ENCODE measurements at places on chromosomes 4 and X. TPM values are rescaled to one million over a fixed set of nuclear protein-coding genes. Genes with fewer than 3 reads are reported as not detected.

DNA sequence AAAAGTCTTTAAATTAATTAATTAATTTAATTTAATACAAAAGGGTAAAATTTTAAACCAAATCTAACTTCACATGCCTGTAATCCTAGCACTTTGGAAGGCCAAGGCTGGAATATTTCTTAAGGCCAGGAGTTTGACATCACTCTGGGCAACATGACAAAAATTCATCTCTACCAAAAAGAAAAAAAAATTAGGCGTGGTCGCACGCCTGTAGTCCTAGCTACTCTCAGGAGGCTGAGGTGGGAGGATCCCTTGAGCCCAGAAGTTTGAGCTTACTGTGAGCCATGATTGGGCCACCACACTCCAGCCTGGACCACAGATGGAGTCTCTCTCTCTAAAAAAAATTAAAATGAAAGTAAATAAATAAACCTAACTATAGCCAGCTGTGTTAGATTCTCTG is 39.2 kb upstream of the ANTXR2 start:
- peak; percentile 64 for DNase-seq

- DNase-seq: no peak
Observed at GRCh38 chr4:102250341-102250740, 94.9 kb downstream of the SLC39A8 start.

DNA sequence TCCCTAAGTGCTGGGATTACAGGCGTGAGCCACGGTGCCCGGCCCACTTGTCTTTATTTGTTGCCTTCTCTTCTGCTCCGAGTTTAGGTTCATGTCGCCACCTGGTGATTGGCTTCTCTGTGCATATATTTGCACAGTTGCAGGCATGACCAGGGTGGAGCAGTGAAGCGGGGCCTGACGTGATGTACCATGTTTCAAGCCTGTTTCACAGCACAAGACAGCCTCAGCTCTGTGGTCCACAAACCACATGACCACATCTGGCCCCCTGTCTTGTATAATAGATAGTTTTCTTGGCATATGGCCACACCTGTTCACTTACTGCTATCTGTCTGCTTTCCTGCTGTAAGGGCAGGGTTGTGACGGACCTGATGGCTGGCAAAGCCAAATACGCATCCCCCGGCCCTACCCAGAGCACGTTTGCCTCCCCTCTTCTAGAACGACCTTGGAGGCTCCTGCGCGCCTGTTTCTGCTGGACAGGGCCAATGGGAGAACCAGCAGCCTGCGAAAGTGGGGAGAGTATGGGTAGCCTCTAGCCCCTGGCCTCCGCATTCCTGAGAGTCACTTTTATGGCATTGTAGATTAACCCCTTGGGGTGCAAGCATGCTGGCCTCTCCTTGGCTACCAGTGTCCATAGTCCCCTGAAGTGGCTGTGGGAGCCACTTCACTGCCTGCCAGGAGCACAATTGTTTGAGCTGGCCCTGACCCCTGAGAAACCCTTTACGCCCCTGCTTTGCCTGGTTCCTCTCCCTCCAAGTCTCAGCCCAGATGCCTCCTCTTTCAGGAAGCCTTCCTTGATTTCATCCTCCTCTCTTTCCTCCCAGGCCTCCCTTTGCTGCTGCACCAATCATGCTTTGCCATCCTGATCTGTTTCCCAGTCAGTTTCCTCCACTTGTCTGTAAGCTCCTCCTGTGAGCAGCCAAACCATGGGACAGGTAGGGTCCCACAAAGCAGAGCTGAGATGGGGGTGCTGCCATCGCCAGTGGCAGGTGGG is 6.0 kb upstream of the SH3TC1 start:
- peak; percentile 43 for DNase-seq

DNA sequence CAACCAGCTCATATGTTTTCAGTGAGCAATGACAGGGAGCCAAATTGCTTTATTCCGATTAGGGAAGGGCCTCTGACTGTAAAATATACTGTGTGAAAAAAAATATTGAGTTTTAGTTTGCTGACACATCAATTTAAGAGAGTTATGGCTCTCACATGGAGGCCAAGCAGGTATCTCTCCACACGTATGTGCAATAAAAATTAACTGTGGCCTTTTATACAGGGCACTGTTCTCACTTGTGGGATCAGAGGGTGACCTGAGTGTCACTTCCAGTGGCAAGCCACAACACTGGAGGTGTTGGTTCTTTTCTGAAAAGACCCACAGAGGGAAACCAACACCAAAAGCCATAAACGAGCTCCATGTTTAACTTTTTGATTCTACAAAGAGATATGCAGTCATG is 462.8 kb downstream of the MID1IP1 start:
- no peak for DNase-seq

DNA sequence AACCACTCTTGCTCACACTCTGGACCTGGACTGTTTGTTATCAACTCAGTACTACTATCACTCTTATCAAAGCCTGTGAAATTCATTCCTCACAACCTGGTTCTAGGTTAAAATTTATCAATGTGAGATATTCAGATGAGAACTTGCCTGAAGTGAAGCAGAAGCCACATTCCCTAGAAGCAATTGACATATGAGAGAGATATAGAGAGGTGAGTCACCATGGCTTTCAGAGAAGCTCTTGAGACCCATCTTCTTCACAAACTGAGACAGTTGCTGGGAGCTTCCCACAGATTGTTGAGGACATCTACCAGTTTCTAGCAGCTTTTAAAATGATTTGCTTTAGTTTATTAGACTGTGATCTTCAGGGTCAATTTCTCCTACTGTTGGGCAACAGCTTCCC is 316.9 kb upstream of the TET2 start:
- no peak for DNase-seq

DNA sequence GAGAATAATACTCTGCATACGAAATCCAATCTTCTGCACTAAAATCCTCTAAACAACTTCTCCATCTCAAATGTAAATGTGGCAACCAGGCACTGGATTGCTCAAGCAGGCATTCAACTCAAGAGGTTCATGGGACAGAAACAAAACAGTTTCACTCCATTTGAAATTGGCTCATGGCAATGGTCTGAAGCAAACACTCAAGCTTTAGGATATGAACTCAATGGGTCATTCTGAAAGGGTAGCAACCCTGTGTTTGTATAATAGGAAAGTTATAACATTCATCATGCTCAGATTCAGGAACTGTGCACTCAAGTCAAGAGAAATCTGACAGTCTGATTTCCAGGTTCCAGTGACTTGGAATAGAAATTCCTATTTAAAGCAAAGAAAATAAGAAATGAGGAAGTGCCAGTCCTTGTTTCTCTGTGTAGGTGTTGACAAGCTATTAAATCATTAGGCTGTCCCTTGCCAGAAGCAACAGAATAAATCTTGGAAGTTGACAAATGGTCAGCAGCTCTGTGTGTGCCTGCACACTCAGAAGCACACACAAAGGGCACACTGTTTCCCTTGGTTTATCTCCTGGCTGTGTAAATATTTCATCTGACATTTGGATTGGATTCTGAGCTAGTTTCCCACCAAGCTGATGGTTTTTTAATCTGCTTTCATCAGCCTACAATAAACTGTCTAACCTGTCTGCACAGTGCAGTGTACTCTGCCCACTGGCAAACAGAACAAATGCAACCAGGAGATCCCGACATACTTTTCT is 75.9 kb upstream of the CITED1 start:
- no peak for DNase-seq

- DNase-seq: peak; percentile 40
Observed at GRCh38 chrX:63503541-63503940, 152.4 kb upstream of the SPIN4 start.

DNA sequence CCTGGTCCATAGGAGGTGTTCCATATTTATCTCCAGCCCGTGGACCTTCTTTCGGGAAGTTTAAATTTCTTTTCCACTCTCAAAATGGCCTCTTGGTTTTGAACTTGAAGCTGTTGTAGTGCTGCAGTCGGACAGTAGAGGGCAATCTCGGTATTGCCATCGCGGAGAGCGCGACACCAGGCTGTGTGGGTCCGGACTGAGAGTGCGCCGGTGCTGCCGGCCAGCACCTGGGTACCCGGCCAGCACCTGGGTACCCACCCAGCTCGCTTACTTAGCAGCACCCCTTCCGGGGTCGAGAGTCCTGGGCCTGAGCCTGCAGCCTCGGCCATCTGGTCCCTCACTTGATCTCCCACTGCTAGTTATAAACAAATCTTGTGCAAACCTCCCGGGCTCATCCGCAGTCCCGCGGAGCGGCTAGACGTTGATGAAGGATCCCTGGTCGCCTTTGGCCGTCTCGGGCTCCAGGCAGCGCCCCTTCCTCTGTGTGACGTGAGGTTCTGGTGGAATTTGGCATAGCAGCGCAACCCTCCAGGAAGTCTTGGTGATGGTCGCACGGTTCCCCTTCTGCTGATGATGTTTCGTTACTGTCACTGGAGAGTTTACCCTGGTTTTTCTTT is 18.0 kb downstream of the FAM9A start:
- DNase-seq: peak; percentile 40

Gene OPRPN
- total RNA-seq: not detected

Gene FATE1
- total RNA-seq: not detected

Gene NLGN3
- total RNA-seq: 0.24 TPM

Gene TRIM2
- total RNA-seq: 8.0 TPM

Data from myocyte (in vitro differentiated cells).